ENCODE measurements at places on chromosomes 3 and 15.

GRCh38 chr3:146163584-146163983 is 2.6 kb upstream of the PLOD2 start:
- DNase-seq, result peak; percentile 57

GRCh38 chr3:16448639-16449070 is 64.8 kb downstream of the RFTN1 start:
- DNase-seq, result peak; percentile 89

GRCh38 chr15:96553931-96554330 is 223.4 kb downstream of the NR2F2 start:
- DNase-seq, result no peak

- no peak for DNase-seq
Observed at GRCh38 chr3:156685752-156686151, 11.4 kb downstream of the TIPARP start.

- peak; percentile 61 for DNase-seq
Observed at GRCh38 chr3:47849699-47850563, 47.0 kb downstream of the DHX30 start.

GRCh38 chr3:170233530-170233929 is 11.3 kb downstream of the PRKCI start:
- peak; percentile 49 for DNase-seq

DNA sequence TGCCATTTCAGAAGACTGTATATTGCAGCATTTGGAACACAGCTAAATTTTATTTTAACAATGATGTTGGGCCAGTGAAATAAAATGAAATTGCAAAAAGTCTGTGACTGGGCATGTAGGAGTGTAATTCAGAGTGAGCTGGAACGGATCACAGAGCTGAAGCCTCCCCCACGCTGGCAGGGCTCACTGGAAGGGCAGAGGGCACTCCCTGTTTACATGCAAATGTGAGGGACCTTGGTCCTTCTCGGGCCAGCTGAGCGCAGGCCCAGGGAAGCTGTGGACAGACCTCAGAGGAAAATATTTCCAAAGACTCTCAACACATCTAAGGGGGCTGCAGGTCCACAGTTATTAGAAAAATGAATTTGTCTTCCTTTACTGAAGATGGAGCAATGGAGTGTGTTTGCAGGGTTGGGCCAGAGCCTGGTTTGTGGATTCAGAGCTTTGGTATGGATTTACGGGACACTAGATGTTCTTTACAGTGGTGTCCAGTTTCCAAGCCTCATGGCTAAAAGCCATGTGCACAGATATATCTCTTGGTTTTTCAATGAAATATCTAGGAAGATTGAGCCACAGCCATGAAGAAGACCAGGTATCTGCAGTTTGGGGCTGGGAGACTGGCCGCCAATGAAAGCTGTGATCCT is 32.0 kb downstream of the TRPM1 start:
- peak; percentile 63 for DNase-seq

- DNase-seq, result no peak
Observed at GRCh38 chr3:34155108-34155507, 356.7 kb downstream of the PDCD6IP start.

DNA sequence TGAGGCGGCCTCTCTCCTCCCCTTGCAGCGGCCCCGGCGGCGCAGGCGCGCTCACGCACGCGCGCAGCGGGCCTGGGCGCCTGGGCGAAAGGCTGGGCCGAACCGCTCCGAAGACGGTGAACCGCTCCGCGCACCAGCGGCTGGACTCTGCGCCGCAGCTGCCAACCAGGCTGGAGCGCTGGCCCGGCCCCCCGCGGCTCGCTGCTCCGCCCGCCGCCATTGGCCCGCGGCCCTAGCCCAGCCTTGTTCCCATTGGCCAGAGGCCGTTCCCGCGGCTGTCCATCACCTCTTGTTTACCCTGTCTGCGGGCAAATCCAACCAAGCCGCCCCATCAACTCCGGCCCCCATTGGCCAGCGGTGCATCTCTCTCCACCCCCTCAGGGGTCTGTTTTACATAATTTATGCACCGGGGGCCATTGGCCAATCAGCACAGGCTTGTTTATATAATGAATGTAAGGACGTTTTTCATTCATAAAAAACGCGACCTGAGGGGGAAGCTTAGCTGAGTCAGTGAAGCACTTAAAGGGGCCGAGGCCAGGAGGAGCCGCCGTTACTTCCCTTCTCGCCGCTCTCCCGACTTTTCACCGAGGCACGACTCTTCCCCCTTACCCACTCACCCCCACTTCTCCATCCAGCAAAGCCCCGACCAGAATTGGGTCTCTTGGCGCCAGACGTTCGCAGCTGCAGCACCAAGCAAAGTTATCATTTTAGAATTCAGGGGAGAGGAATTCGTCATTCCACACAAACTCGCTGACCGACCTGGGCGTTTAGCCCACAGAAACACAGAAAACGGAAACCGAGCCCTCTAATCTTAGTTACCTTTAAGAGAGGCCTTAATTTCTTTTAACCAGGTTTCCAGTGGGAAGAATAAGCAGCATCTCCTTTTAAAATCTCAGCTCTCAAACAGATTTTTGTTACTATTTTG is at the start of gene ETV5:
ETV5 (minus strand) TSS at position 149 of the 925 bp plus-strand sequence. CDS start 3,221 bp downstream, outside the sequence.
- DNase-seq, result peak; percentile 98

GRCh38 chr3:108295421-108296175 is 750 bp upstream of the HHLA2 start:
- DNase-seq, result no peak

DNA sequence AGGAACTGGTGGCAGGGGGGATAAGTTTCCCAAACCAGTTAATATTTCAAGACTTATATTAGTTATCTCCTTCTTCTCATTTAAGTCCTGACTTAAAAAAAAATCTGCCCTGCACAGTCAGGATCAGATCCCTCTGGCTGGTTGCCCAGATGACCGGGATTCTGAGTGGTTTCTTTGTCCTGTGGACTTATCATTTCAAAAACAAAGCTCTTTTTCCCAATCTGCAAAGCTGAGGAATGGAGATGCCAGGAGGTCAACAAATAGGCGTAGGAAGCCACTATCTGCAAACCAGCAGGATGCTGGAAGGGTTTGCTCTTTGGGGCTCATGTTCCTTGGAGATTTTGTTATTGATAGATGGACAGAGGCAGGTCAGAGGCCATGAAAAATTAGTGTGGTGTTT is 5.8 kb downstream of the C3orf20 start:
- DNase-seq, result no peak

DNA sequence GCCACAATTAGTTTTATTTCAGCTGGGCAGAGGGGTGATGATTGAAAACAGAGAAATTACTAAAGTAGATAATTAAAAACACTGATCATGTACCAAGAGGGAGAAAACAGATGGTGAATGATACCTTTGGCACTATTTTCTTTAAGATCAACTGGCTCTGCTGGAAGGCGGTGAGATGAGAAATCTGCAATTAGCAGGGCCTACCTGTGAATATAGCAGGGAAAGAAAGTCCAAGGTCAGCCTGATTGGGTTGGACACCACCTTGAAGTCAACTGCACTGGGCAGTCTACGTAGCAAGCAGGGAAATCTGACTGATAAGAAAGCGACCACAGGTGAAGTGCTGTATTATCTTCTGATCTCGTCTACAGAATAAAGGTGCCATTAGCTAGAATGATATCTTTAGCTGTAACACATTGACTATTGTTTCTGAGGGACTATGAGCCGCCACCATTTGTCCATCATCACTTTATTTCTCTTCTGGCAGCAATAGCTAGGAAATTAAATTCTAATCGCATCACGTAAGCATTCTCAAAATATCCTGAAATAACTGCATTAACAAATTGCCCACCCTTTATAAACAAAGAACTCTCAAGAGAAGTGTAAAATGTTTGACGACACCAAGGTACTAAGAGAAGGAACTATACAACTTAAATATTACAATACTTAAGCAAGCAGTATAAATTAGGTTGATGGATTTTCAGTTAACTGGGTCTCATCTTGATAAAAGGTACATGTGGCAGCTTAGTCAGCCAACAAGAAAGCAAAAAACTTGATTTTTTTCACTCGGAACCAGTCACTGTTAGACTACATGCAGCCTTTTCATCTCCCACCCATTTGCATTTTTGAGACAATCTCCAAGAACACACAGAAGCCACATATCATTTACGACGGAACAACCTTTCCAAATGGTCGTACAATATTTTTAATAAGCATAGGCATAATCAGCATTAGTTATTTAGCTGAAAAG is 1.3 kb downstream of the NEDD4 start:
- DNase-seq, result no peak

GRCh38 chr15:101563176-101563796 is 73.8 kb upstream of the PCSK6 start:
- DNase-seq, result no peak

DNA sequence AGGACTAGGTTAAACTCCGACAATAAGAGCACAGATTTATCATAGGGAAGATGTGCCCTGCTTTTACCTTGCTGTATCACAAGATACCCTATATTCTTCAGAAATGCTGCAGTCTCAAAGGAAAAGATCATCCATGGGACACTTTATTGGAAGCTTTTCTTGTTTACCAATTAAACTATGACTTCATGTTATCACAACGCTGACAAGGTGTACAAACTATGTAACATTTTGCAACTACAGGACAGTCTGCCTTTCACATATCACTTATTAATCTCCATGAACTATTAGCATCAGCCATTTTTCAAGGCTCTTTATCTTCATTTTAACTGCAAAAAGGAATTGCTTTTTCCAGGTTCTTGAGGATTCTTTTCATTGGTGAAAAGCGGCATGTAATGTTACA is 34.0 kb downstream of the CBLB start:
- DNase-seq, result no peak

- no peak for DNase-seq
Observed at GRCh38 chr3:38067508-38068233, 28.7 kb downstream of the DLEC1 start.

- peak; percentile 18 for DNase-seq
Observed at GRCh38 chr15:56693761-56694160, 39.5 kb downstream of the ZNF280D start.

DNA sequence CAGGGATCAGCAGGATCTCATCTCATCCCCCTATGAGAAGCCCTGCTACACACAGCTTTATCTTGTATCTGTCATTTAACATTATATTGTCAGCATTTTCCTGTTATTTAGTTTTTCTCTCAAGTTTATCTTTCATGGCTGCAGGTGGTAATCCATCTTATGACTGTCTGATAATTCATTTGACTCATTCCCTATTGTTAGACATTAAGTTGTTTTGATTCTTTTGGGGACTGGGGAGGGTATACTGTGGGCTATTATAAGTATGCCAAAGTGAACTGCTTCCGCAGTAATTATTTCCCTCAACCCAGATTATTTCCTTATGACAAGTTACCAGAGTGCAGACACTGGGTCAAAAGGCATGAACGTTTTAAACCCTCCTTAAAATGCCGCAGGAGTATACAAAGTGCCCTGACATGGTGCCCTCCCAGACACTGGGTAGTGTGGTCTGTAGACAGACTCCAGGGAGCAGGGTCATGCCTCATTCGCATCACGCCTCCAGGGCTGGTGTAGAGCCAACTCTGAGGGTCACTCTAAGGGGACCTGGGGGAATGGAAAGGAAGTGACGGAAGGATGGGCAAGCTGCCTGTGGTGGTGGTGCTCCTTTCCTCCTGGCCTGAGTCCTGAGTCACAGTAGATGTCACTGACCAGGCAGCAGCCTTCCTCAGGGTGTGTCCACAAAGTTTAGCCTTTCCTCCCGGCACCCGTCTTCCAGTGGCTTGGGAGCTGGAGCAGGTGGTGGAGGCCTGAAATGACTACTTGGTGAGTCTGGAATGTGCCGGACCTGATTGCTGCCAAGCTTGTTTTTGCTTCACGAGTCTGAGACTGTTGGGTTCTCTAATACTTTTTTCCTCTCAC is 11.6 kb downstream of the GPR160 start:
- peak; percentile 53 for DNase-seq

DNA sequence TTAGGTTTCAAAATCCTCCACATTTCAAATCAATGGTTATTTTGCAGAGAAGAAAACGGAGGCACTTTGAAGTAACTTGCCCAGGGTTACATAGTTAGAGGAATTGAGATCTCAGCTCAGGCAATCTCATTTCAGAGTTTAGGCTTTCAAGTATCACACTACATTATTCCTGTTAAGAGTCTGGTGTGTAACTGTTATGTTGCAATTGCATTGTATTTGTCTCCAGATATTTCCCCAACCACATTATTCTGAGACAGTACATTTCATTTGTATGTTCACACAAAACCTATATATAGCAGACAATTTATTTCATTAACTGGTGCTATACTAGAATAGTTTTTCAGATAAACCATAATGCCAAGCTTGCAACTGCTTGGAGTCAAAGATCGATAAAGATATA is 154.2 kb upstream of the TSPAN3 start:
- DNase-seq, result no peak

GRCh38 chr3:9721015-9721699 is 10.4 kb upstream of the BRPF1 start:
- no peak for DNase-seq

DNA sequence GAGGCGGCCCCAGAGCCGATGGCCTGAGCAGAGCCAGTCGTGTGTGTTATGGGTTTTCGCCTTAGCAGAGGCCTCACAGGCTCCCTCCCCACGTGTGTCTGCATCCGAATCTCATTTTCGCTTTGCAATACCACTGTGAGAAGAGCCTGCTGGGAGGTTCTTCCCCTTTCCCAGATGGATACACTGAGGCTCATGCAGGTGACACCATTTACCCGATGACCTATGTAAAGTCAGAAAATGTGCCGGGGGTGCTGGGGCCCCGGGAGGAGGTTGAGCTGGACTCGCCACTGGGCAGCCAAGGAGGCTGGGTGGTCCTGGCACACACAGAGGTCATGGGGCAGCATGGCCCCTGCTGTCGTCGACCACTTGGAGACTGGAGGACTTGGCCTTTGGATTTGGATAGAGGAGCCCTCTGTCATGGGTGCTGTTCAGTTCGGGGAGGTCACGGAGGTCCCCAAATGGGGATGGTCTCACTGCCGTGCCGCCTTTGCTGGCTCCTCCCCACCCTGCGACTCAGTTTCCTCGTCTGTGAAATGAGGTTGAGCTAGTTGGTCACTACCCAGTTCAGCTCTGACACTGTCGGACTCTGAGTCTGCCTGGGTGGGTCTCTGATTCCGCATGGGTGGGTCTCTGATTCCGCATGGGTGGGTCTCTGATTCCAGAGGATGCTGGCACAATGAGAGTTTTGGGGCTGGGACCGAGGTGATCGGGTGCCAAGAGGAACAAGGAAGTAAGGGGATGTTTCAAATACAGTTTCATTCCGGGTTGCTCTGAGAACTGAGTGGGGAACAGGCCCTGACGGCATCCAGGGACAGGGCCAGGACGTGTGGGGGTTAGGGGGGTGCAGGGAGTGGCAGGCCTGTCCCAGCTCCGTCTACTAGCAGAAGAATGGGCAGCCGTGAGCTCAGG is 23.2 kb upstream of the MUC4 start:
- DNase-seq, result no peak

GRCh38 chr15:25058080-25058785 is 103.4 kb downstream of the SNRPN start:
- peak; percentile 7 for DNase-seq

GRCh38 chr3:134249935-134250716 is 533 bp downstream of the RYK start:
- peak; percentile 81 for DNase-seq

- DNase-seq, result peak; percentile 67
Observed at GRCh38 chr3:30768703-30769550, 125.5 kb downstream of the GADL1 start.

- DNase-seq, result no peak
Observed at GRCh38 chr3:43477600-43477999, 144.2 kb downstream of the ANO10 start.

GRCh38 chr15:34713635-34714034 is 41.2 kb downstream of the GJD2 start:
- DNase-seq, result no peak

GRCh38 chr3:107676469-107677309 is 153.9 kb downstream of the BBX start:
- DNase-seq, result no peak

Data from AG20443 (cell line).